CD14-positive monocyte (primary cell): ENCODE measurements at places on chromosomes 5 and 9.

DNA sequence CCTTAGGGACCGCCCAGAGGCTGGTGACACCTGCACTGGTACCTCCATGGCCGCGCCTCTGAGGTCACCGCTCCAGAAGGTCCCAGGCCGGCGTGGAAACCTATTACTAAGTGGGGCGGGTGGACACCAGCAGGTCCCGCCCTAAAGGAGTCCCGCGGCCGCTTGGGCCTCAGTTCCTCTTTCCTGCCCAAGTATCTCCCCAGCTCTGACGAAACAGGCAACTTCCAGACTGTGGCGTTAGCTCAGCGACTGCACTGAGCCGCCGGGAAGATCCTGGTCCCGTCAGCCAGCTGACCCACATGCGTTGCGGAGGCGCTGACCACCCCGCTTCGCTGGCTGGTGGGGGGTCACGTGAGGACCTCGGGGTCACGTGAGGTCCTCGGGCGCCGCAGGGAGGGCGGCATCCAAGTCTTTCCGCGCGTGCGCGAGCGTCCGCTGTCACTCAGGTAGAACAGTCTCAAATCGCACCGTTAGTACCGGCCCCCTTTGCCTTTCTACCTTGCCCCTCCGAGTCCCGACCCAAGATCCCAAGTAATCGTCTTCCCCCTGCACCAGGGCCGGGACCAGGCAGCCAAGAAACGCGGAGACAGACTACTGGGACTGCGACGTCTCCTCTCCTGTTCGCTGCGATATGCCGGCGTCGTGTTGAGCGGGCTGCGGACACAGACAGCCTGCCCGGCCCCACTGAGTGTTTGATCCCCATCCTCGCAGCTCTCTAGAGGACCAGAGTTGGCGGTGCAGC lies 53.7 kb upstream of the KDM4C start:
- peak; percentile 98 for DNase-seq

GRCh38 chr5:66931651-66932050 lies 264.9 kb downstream of the CD180 start:
- DNase-seq = peak; percentile 5

GRCh38 chr9:126470241-126470993 lies 143.3 kb upstream of the LMX1B start:
- peak; percentile 78 for DNase-seq

GRCh38 chr5:128487041-128487440 lies 51.0 kb downstream of the FBN2 start:
- no peak for DNase-seq

GRCh38 chr5:146660376-146660960 lies 144.5 kb upstream of the GPR151 start:
- no peak for DNase-seq

- no peak for DNase-seq
These were observed 108.7 kb downstream of the RGS3 start for GRCh38 chr9:113572076-113572861.

GRCh38 chr5:102713278-102713677 lies 41.8 kb upstream of the PAM start:
- DNase-seq = no peak

GRCh38 chr9:27384262-27385014 lies 87.5 kb upstream of the EQTN start:
- DNase-seq = no peak

DNA sequence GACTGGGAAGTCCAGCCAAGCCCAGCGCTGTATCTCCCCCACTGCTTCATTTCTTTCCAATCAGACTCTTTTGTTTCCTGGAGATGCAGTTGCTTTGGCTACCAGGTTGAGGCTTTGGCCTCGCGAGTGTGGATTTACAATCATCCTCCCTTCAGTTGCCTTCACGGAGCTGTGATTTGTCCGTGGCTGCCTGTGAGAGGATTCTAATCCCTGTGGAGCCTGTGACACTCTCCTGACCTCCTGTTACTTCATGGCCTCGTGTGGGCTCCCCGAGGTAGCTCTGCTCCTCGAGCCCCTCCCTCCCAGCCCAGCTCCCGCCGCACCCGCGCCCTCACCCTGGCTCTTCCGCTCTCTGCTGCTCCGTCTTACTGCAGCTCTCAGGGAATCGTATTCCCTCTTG lies 107.2 kb upstream of the STC2 start:
- no peak for DNase-seq

DNA sequence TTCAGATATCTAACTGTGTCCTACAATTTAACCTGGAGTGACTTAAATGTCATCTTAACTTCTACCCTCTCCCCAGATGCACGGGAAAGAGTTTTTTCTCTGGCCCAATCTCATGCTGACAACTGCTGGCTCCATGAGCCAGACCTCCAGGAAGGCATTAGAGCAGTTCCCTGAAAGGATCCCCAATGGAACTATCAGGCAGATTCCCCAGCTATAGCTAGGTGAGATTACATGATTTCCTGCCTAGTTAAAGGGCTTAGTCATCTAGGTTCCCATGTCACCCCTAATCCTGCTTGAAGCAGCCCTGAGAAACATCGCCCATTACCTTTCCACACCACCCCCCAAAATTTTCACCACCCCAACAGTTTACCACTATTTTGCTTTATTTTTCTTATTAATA lies 373.5 kb upstream of the TRPC7 start:
- no peak for DNase-seq

GRCh38 chr5:59246145-59246869 lies 647.2 kb downstream of the PDE4D start:
- DNase-seq = no peak

DNA sequence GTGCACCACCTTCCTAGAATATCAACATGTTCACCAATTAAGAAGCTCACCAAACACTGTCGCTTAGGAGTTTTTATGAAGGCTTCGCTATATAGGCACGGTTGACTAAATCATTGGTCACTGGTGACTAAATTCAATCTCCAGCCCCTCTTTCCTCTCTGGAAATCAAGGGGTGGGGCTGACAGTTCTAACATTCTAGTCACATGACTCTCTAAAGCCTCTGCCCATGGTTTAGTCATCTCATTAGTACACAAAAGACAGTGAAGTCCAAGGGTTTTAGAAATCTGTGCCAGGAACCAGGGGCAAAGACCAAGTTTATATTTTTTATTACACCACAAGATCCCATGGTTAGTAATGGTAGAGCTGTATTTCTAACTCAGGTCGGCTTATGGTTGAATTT lies 243.2 kb downstream of the ELAVL2 start:
- DNase-seq = no peak

DNA sequence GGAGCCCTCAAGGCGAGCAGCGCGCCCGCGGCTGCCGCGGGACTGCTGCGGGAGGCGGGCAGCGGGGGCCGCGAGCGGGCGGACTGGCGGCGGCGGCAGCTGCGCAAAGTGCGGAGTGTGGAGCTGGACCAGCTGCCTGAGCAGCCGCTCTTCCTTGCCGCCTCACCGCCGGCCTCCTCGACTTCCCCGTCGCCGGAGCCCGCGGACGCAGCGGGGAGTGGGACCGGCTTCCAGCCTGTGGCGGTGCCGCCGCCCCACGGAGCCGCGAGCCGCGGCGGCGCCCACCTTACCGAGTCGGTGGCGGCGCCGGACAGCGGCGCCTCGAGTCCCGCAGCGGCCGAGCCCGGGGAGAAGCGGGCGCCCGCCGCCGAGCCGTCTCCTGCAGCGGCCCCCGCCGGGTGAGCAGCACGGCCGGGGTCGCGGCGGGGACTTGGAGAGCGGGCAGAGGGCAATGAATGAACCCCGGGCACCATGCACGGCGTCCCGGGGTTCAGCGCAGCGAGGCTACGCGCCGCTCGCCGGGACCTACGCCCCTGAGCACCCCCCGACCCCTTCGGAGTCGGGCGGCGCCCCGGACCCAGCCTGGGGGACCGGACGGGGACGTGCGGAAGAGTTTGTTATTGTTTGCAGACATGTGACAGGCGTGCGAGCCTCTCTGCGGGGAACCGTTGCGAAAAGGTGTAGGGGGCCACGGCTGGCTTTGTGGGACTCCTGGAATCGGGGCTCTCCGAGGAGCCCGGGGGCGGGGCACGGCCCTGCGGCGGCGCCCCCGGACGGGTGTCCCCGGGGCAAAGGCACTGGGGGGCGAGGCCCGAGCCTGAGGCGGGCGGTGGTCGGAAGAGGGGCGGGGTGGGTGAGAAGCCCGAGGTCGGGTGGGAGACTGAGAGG lies 553 bp downstream of the MAP3K1 start:
- peak; percentile 43 for DNase-seq

DNA sequence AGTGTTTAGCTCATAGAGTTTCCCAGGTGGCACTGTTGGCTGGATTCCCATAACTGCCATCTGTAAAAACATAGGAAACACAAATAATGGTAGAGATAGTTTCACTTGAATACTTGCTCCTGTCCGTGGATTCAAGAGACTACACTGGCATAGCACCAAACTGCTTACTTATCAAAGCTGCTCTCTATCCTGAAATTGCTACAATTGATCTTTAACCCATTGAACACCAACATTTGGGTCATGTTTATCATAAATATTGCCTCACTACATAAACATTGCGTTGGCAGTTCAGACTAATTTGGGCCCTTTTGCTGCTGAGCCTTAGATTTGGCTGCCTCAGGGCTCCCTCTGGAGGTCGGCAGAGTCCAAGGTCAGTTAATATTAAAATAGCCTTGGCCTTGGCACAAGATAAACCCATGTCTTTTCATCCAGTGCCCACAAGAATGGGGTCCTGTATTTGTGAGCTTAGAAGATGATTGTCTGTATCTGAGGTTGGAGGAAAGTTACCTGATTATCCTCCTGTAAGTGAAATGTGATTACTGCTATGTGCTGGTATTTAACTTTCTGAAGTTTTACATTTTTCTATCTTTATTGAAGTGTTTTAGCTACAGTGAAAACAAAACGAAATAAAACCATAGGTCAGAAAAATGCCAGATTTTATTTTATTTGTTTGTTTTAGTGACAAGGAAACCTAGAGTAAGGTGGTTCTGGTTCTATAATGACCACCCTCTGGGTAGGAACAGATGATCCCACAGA lies 4.0 kb upstream of the RANBP3L start:
- DNase-seq = peak; percentile 16

GRCh38 chr5:83714810-83715209 lies 5.8 kb downstream of the HAPLN1 start:
- no peak for DNase-seq

- DNase-seq = no peak
These were observed 112.4 kb downstream of the FSTL4 start for GRCh38 chr5:133499895-133500294.

DNA sequence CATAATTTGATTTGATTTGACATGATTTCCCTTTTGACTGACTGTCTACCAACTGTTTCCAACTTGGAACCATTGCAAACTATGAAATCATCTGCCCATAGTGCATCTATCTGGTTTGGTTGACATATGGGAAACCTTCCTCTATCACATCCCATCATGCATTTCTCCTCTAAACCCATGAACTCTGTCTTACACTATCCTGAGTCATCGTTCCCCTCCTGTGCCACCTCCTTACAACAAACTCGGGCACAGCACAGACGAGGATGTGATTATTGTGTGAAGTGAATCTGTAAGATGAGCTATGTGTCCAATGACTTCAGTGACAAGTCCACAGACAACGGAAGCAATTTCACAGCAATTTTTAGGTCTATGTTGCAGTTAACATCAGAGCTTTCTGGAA lies 126.1 kb downstream of the NPR3 start:
- DNase-seq = no peak

DNA sequence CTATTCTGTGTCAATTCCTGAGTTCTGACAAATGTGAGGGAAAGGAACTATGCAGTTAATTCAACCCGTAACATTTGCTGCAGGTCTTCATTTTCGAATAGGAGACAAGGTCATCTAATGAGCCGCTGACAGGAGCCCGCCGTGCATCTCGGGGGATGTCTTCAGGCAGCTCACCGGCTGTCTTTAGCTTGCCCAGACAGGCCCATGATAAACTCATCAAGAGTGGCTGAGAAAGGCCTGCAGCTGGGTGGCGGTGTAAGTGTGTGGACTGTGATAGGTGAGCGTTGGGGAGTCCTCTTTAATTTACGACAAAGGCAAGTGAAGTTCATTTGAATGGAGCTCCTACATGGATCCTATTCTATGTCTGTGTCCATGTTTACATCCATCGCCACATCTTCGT lies 190.5 kb downstream of the ADCY2 start:
- no peak for DNase-seq

DNA sequence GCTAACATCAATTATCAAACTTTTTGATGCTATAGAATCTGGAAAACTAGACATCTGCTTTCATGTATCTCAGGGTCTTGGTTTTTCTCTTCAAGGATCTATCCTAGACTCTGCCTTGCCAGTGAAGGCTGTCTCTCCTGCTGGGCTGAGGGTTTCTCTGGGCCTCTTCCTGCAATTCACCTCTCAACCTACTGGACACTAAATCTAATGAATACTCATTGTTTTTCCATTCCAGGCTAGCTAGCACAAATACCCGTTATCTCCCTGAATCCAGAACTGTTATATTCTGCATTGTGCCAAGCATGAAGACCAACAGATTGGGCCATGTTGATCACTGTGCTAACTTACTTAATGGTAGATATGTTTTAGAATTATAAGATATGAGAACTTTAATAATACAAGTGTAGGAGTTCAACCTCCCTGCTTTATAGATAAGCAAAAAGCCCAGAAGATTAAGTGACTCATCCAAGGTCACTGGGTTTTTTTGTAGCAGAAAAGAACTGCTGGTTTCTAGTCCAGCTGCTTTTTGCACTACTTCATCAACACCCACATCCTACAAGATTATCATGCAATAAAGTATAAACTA lies 56.5 kb upstream of the RNF38 start:
- no peak for DNase-seq

DNA sequence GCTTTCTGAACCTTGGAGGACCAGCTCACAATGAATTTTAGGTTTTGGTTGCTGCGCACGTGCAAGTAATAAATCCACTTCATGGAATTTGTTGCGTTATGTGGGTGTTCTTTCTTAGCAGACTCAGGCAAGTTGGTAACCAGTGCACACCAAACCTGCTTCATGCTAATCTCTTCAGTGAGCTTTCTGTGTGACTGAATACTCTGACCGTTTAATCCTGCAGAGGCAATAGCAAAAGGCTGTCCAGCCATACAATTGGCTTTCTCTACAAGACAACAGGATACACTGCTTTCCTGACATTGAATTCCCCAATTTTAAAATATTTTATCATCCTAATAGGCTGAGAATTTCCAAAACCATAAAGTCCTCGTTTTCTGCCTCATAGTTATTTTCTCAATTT lies 10.3 kb downstream of the UGT3A2 start:
- DNase-seq = no peak

GRCh38 chr9:89073397-89073796 lies 82.1 kb downstream of the S1PR3 start:
- DNase-seq = no peak

DNA sequence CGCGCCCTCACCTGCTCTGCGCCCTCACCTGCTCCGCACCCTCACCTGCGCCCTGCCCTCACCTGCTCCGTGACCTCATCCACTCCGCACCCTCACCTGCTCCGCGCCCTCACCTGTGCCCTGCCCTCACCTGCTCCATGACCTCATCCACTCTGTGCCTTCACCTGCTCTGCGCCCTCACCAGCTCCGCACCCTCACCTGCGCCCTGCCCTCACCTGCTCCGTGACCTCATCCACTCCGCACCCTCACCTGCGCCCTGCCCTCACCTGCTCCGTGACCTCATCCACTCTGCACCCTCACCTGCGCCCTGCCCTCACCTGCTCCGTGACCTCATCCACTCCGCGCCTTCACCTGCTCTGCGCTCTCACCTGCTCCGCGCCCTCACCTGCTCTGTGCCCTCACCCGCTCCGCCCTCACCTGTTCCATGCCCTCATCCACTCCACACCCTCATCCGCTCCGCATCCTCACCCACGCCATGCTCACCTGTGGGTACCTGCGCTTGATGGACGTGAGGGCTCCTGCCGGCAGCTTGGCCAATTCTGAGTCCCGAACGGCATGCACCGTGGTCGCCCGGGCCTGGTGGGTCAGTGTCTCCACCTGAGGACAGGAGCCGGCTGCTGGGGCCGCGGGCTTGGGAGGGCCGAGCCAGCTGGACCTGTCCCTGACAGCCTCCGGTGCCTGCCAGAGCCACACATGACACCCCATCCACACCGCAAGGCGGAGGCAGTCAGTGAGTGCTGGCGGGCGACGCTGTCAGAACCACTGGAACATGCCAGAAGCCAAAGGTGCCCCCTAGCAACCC lies 35.6 kb upstream of the NSMF start:
- no peak for DNase-seq
